ENCODE measurements at places on chromosomes 4 and X. TPM values are rescaled to one million over a fixed set of nuclear protein-coding genes. Genes with fewer than 3 reads are reported as not detected.

- no peak for DNase-seq
Observed at GRCh38 chrX:136467303-136467702, 20.4 kb upstream of the BRS3 start.

DNA sequence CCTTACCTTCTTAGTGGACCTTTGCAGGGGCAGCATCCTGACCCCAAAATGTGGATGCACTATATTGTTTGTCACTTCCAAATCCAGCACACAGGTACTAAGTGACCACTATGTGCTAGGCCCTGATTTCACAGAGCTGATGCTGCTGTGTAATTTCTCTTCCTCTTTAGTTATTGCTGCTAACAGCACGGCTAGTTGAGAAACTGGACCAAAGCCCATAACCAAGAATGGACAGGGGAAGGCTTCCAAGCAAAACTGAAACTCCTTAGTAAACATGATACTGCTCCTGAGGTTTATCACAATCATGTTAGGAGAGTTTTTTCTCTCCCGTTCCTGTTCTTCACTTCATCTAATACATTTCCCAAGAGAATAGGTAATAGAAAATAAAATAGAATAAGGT, 172.9 kb upstream of the TTC29 start:
- peak; percentile 29 for DNase-seq

- DNase-seq, result no peak
Observed at GRCh38 chr4:105120626-105121025, 26.1 kb upstream of the TET2 start.

Gene RHOXF1
- not detected for total RNA-seq

Gene CACNA1F
- total RNA-seq, result not detected
